ENCODE measurements at places on chromosomes 2 and 18. TPM values are rescaled to one million over a fixed set of nuclear protein-coding genes. Genes with fewer than 3 reads are reported as not detected.

Gene ANKRD62
- not detected for total RNA-seq

Gene TRPM8
- not detected for total RNA-seq

Gene RNF125
- under 0.01 TPM for total RNA-seq

Gene DAW1
- 0.64 TPM for total RNA-seq

Gene UGT1A10
- not detected for total RNA-seq

Gene TFCP2L1
- total RNA-seq, result not detected

Gene RFX8
- total RNA-seq, result 1.7 TPM

Gene UGT1A8
- total RNA-seq, result not detected

Gene RMC1
- 32.0 TPM for total RNA-seq

Gene KATNAL2
- 2.9 TPM for total RNA-seq

Gene C2orf92
- total RNA-seq, result 2.6 TPM

Gene GPR55
- not detected for total RNA-seq

Gene ZNF892
- 4.2 TPM for total RNA-seq

Gene ZBTB14
- 14.2 TPM for total RNA-seq

Gene SP100
- total RNA-seq, result 92.1 TPM

Gene FAM161A
- total RNA-seq, result 2.2 TPM

Gene TBC1D8
- 10.6 TPM for total RNA-seq

Gene CYTIP
- total RNA-seq, result under 0.01 TPM

Gene CDH19
- total RNA-seq, result not detected

Gene LONRF2
- 1.3 TPM for total RNA-seq

Gene MYOM1
- total RNA-seq, result 0.86 TPM

Gene RGPD3
- 0.32 TPM for total RNA-seq

Gene SAG
- total RNA-seq, result not detected

Gene RGPD8
- 12.6 TPM for total RNA-seq

Gene SYT4
- not detected for total RNA-seq

Gene SERPINB5
- total RNA-seq, result not detected

Gene TMEM163
- total RNA-seq, result not detected

Gene C1GALT1C1L
- 1.3 TPM for total RNA-seq

Measured in fibroblast of villous mesenchyme (primary cell).